Smooth muscle cell of the brain vasculature (primary cell): ENCODE measurements at places on chromosomes 3 and 15.
A peak's percentile ranks its signal among the peaks of the same experiment; 100 is the strongest.

- DNase-seq, result no peak
Observed at GRCh38 chr3:18712713-18713576, 287.8 kb upstream of the SATB1 start.

DNA sequence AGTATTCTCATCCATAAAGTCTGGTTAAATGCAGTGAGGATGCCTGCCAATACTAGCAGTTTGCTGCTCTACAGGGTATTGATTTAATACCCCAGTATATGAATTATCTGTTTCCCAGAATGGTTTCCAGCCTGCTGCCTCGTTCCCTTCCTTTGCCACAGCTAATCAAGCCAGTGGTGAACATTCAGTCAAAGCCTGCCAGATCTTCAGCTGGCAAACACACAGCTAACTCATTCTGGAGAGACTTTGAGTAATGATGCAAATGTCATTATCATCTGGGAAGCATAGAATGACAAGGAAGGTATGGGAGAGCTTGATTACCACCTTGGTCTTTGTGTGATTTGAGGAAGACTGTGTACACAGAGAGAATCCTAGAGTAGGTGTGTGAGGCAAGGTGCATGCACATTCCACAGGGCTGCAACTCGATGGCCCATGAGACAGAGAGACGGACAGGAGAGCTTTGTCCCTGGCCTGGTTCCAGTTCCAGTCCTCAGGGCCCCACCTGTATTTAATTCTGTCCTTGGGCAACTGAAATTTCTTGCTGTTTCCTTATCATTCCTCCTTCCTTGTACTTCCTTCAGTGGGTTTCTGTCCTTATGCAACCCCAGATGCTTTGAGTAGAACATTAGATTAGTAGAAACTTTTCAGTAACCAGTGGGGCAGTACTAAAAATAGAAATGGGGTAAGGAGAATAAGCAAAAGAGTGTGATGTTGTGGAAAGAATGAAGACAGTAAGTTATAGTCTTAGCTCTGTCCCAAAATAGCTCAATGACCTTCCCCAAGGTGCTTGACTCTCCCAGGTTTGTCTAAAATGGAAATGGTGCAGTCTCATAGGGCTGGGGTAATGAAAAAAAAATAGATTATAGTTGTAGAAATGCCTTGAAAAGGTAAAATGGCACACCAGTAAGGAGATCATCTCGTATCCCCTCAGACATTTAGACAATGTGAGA, 72.5 kb downstream of the MITF start:
- DNase-seq, result no peak

DNA sequence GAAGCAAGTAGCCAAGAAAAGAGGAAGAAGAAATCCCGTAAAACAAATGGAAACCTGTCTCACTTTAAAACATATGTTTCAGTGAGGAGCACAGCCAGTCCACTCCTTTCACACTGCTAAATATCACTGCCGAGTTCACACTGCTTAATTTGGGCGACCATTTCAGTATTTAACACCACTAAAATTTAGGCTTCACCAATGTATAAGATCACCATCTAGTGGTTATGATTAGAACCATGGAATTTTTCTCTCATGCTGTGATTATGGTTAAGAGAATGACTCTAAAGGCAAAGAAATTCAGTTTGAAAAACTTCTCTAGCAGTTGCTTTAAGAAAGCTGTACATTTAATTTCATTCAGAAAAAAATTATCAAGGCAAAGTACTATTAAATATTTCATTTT, 16.6 kb downstream of the SLC4A7 start:
- DNase-seq, result peak; percentile 29

GRCh38 chr3:154060238-154061000, 60.8 kb upstream of the ARHGEF26 start:
- DNase-seq, result no peak
